ENCODE measurements at places on chromosomes 3 and 15. TPM values are rescaled to one million over a fixed set of nuclear protein-coding genes. Genes with fewer than 3 reads are reported as not detected.

The KIF15 gene
- 18.4 TPM for total RNA-seq

DNA sequence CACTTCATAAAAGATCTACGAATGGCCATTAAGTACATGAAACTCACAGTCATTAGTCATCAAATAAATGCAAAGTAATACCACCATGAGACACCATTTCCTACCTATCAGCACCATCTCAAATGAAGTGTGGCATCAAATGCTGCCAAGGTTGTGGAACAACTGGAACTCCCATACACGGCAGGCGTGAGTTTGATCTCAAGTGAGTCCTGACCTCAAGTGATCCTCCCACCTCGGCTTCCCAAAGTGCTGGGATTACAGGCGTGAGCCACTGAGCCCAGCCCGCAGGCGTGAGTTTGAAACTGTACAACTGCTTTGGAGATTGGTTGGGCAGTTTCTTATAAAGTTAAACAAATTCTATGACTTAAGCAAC lies 28.8 kb upstream of the HDAC11 start:
- DNase-seq: peak; percentile 19

DNA sequence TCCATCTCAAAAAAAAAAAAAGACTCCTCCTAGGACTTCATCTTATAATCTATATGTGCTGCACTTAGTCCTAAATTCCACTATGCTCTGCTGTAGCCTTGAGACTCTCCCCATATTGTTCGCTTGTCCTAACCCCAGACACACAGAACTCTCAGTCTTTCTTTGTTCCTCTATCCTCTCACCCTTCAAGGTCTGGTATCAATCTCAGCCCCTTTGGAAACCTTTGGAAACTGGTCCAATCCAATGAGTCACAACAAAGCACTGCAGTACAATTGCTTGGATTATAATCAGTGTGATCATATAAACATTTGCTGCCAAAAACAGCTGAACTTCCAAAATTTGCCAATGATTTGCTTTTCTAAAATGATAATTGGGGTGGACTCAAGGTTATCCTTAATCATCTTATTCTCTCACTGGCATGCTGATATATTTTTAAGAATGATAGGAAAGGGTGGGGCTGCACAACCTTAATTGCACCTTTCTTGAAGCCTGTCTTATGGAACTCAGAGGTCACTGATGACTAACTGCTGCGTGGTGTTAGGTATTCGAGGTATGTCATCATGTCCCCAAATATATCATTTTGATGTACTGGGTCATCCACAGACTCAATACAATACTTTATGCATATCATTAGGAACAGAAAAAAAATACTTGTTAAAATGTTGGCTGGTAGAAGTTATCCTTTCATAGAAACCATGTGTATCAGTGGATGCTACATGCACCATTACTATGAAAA lies 756.7 kb downstream of the NR2F2 start:
- no peak for DNase-seq

The SLC6A11 gene
- 1.5 TPM for total RNA-seq

DNA sequence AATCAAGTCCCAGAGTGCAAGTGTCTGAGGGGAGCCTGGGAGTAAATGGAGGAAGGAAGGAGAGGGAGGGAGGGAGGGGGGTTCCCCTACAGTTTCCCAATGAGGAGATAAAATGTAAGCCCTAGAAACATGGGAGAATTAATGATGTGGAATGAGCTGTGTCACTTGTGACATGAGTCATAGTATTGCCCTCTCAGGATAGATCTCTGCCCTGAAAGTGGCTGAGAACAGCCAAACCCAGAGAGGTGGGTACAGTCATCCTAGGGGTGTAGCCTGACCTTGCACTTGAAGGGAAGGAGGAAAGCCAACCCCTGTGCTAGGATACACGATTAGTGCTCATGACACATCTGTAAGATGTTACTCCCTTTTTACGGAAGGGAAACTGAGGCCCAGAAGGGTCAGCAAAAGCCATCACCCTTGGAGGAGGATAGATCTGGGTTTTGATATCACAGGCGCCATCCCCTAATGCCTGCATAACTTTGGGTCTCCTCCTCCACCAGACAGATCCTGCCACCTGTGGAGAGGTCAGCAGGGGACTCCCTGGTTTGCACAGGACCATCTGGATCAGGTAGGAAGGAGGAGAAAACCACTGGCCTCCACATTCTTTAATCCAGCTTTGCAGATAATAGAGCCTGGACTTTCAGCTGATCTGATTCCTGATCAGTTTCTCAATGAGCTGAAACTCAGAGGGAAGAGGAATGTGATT lies 23.1 kb upstream of the USP3 start:
- DNase-seq: no peak

GRCh38 chr3:106880206-106880605 lies 497.0 kb upstream of the CCDC54 start:
- no peak for DNase-seq
